Mucosa of gallbladder (tissue), 1 donor: ENCODE measurements at places on chromosomes 2 and 18. TPM values are rescaled to one million over a fixed set of nuclear protein-coding genes. Genes with fewer than 3 reads are reported as not detected.

DNA sequence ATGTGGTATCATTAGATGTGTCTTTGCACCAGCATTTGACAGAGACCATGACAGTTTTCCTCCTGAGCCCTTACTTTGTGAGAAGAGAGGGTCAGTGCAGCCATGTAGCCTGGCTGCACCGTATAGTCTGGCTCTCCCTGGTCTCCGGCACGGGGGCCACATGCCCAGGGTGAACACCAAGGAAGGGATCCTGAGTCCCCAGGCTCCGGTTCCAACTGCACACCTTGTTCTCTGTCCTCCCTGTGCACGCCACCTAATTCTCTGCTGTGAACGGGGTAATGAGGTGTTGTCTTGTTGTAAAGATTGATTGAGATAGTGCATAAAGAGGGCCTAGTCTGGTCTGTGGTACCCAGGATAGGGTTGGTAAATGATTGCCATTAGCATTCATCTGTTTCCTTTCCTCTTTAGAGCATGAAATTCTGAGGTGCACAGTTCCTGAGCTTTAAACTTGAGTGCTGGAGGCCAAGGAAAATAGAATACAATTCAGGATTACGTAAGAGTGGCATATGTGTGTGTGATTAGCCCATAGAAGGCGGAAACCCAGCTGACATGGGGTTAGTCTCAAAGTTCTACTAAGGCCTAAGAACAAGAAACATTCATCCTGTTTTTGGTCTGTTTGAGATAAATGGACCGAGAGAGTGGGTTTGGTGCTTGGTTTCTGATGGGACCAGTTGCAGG is 55.5 kb downstream of the NCK2 start:
- DNase-seq, result peak; percentile 40

- DNase-seq, result no peak
Measured at GRCh38 chr2:156999661-157000060, 257.8 kb upstream of the GALNT5 start.

- DNase-seq, result no peak
Measured at GRCh38 chr2:133972786-133973185, 281.1 kb upstream of the MGAT5 start.

DNA sequence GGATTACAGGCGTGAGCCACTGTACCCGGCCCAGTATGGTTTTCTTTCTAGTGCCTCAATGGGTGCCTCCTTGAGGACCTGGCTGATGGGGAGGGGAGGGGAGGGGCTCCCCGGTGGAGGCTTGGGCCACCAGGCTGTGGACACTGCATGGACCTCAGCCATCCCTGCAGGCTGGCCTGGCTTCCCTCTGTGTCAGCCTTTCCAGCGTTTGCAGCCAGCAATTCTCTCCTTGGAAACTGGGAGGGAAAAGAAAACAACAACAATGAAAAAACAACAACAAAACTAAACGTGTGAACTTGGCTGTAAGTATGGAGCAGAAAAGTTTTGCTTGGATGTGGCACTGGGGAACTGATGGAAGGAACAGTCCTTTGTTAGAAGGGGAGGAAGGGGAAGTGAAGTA is 159.3 kb downstream of the GLI2 start:
- DNase-seq, result no peak

DNA sequence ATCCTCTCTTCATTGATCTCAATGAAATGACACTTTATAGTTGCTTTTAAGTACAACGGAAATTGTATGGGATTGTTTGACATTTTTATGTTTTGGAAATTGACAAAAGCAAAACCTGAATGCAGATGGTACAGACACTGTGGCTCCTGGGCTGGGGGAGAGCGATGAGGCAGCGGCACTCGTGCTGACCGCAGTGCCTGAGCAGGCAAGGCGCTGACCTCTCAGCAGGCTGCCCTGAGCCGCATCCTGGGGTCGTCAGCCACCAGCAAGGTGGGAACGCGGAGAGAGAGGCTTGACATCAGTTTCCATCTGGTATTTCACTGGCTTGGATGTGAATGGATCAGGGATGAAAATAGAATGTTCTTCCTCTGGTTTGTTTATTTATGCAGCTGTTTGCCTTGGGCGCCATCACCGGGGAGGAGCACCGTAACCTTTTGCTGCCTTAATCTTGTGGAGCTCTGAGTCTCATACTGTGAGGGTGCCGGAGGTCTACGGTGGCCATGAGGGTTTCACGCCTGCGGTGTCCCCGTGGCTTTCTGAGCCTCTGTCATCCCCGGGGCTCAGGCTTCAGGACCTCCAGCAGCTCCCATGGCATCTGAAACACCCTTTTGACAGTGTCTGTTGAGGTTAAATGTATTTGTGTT is 94.8 kb upstream of the TPO start:
- DNase-seq, result no peak

DNA sequence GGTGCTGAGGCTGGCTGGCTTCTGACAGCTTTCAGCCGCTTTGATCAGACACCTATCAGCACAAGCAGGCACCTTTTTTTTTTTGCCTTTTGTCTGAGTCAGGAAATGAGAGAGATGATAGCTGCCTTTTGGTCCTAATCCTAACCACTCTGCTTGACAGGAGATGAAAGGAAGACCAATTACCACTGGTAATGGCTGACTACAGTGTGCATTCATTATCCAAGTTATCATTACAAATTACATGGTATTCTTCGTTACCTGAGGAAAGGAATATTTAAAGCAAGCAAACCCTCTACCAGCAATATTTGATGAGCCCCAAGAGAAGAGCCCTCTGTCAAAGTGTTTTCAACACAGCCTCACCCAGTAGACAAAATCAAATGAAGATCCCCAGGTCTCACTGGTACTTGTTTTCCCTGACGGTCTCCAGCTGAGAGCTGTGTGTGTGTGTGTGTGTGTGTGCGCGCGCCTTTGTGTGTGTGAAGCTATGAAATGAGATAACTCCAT is 925.7 kb downstream of the DCDC2C start:
- DNase-seq, result no peak

GRCh38 chr2:40773291-40773690 is 321.4 kb upstream of the SLC8A1 start:
- no peak for DNase-seq

- DNase-seq, result no peak
Measured at GRCh38 chr2:127606625-127607398, 39.1 kb upstream of the GPR17 start.

DNA sequence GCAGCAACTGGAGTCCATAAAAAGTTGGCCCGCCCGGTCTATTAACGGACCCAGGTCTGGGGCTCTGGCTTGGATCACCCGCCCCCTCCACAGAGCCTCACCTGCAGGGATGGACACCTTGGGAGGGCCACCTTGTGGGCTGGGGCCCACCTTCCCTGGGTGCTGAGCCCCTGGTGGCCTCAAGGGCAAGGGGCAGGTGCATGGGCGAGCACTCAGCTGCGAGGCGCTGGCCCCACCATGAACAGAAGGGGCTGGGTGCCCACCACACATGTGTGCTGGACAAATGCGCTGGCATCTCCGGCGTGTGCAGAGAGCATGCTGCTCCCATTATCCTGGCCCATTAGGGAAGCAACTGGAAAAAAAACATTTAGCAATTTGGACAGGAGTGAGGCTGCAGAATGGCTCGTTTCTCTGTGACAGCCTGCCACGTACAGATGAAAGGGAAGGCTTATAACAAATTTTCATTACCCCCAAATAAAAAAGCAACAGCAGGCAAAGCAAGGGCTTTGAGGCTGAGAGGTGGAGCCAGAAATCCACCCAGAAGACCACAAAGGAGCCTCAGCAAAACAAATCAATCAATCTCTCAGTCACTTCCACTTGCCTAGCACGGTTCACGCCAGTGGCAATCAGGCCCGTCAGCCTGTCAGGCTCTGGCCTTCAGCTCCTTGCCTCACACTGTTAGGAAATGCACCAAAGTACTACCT is 253.1 kb upstream of the ZNF521 start:
- no peak for DNase-seq

DNA sequence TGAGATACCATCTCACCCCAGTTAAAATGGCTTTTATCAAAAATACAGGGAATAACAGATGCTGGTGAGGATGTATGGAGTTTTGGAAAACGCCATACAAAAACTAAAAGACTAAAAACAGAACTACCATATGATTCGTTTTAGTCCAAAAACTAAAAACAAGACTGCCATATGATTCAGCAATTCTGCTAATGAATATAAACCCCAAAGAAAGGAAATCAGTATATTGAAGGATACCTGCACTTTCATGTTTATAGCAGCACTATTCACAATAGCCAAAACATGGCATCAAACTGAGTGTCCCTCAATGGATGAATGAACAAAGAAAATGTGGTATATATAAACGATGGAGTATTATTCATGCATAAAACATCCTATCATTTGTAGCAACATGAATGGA is 224.4 kb upstream of the MC4R start:
- no peak for DNase-seq

- no peak for DNase-seq
Measured at GRCh38 chr18:27861539-27861938, 315.4 kb downstream of the CDH2 start.

ASXL3 gene
- total RNA-seq, result 12.2 TPM

LCT gene
- total RNA-seq, result not detected

MYCN gene
- 1.4 TPM for total RNA-seq

TSPYL6 gene
- not detected for total RNA-seq

GALNT14 gene
- total RNA-seq, result 7.6 TPM

SP3 gene
- total RNA-seq, result 66.0 TPM

FMNL2 gene
- total RNA-seq, result 24.7 TPM
